Kasumi-1 (cell line): ENCODE measurements at places on chromosomes 11 and 22.

GRCh38 chr11:10606536-10607208 is 38.2 kb upstream of the LYVE1 start:
- DNase-seq = peak; percentile 64

GRCh38 chr22:42848941-42849550 is 8.0 kb downstream of the ARFGAP3 start:
- DNase-seq = no peak

DNA sequence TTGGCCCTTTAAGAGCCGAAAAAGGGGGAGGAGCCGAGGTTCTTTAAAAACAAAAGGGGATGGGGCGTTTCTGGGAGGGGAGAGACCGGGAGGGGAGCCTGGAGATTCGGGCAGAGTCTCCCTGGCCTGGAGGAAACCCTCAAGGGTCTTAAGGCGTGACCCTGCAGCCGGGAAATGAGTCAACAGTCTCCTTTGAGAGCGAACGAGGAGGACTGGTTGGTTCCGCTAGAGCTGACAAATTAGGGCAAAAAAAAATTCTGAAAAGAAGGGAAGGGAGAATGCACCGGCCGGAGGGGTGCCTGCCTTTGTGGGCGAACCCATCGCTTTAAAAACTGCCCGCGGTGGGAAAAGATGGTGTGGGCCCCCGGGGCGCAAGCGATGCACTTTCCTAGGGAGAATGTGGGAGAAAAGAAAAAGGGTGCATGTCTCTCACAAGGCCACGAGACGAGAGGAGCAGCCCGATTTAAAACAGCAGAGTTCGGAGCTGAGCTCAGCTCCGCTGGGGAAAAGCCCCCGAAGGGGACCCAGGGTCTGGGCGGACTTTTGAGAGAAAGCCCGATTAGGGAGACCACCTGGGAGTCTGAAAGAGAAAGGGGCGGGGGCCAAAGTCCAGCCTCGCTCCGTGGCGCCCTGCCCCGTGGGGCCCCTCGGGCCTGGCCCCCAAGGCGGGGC is 874 bp downstream of the ZFTA start:
- peak; percentile 66 for DNase-seq

GRCh38 chr11:12064136-12064953 is 46.0 kb upstream of the MICAL2 start:
- DNase-seq = no peak

GRCh38 chr11:106684944-106685343 is 333.3 kb downstream of the GUCY1A2 start:
- no peak for DNase-seq

DNA sequence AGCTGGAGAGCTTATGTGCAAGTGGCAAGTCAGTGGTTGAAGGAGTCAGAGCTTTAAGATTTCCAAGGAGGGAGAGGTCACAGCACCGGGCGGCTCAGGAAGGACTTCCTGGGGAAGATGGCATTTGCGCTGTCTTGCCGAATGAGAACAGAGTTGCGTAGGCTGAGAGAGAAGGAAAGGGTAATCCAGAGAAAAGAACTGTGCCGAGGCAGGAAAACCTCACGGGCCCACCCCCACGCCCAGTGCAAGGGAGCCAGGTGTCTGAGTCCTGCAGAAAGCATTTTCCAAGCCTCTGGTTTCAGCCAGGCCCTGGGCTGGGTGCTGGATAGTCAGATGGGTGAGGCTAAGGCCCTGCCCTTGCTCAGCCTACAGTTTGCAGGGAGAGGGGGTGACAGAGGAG is 3.2 kb upstream of the AP1B1 start:
- no peak for DNase-seq

DNA sequence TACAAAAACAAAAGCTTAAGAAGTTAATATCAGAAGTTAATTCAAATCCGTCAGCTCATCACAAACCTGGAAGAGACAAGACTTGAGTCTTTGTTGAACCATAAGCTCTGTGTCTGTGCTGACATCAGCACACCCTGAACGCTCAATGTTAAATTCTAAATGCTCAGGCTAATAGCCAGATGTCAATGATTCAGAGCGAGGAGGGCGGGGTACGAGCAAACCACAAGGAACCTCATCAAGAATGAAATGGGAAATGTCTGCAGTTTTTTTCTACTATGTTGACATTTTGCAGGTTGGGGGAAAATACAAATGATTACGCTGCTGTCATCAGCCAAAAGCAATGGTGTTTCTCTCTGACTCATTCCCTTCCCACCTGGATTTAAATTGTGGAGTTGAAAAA is 1057.2 kb downstream of the NTM start:
- DNase-seq = no peak

DNA sequence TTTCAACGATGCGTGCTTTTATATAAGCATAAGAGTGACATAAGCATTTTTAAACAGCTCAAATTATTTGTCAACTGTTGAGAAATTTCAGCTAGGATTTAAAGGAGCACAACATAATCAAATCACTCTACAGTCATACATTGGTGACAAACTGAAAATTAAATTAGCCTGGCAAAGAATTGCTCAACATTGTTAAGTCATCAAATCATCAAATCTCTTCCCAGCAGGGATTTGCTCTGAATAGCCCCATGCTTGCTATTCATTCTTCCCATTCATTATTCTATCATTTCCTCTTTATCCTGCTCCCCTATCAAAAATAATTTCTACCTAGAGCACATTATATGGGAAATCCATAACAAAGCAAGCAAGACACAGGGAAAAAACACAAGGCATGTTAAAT is 198.7 kb upstream of the LUZP2 start:
- DNase-seq = no peak

DNA sequence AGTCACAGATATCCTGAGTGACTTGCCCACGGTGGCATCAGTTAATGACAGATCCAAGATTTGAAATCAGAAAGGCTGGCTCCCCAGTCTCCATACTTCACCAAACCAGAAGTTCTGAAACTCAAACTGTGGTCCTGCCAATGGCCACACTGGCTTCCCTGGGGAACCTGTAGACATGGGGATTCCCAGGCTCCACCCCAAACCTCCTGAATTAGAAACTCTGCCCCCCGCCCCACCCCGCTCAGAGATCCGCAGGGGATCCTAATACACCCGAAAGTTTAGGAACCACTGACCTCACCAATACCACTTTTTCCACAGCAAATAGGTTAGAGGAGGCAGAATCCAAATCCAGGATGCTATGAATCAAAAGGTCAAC is 15.3 kb downstream of the RTN4RL2 start:
- DNase-seq = no peak

- no peak for DNase-seq
Measured at GRCh38 chr22:47297261-47298016, 535.0 kb downstream of the TBC1D22A start.

- no peak for DNase-seq
Measured at GRCh38 chr11:69983897-69984438, 94.1 kb upstream of the ANO1 start.

DNA sequence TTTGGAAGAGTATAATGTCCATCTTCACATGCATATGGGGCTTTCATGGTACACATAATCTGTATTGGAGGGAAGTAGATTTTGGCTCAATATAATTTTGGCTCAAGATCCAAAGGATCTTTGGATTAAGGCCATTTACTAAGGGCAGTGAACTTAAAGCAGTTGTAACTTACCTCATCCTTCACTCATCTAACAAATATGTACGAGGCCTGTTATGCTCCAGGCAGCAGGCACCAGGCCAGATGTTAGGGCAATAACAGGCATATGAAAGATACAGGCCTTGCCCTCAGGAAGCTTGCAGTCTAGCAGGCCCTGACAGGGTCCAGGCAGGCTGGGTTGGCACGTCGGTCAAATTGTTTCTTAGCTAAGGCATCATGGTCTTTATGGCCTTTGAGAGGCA is 44.6 kb downstream of the LIF start:
- DNase-seq = no peak

GRCh38 chr11:19968860-19969259 is 191.4 kb downstream of the DBX1 start:
- no peak for DNase-seq

DNA sequence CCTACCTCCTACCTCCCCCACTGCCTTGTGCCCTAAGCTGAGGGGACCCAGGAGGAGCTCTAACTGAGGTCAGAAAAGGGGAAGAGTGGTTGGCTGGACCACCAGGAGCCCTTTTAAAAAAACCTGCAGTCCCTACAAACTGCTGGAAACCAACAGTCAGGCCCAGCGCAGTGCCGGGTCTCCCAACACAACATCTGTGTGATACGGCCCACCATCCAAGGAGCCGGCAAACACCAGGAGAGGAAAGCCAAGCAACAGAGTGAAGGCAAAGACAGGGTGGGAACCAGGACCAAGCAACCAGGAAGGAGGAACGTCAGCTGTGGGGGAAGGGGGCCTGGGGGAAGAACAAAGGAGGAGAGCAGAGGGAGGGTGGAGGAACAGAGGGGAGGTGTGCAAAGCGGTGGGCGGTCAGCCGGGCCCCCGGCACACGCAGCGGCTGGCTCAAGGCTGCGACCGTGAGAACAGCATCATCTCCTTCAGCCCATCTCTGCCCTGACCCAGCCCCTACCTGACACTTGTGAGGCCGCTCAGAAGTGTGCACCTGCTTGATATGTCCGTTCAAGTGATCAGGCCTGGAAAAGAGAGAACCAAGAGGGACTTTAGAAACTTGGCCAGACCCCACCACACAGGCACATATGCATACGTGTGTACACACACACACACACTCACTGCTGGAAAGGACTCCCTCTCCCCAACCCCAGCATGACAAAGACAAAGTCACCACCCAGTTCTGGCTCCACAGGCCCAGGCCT is 3.6 kb downstream of the PATZ1 start:
- DNase-seq = no peak

- no peak for DNase-seq
Measured at GRCh38 chr11:79237091-79237490, 203.7 kb downstream of the TENM4 start.

- DNase-seq = peak; percentile 6
Measured at GRCh38 chr22:20154602-20155187, 3.8 kb upstream of the CCDC188 start.

DNA sequence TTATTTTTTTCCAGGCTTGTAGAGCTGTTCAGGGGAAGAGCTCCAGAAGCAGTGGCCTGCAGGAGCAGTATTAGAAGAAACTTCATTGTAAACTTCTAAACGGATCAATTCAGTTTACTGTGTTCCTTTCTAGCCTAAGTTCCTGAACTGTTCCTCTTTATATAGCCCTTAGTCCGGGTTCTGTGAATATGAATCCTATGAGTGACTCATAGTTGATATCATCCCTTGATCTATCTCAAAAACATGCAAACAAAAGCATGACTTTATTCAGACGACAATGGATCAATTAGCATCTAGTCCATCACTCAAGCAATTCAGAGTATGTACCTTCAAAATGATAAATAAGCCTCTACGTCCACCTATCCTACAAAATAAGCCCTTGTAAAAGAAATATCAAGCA is at the start of gene MMP12:
TSS of gene MMP12 (minus strand) at position 131 of the 400 bp plus-strand sequence. CDS start at position 86, 45 bp downstream.
- DNase-seq = no peak

GRCh38 chr11:35058669-35059434 is 80.1 kb upstream of the CD44 start:
- DNase-seq = peak; percentile 28

- peak; percentile 60 for DNase-seq
Measured at GRCh38 chr11:62295504-62295903, 3.4 kb downstream of the SCGB1D4 start.

GRCh38 chr11:36372101-36372771 is 76.1 kb downstream of the PRR5L start:
- DNase-seq = no peak

GRCh38 chr22:30297276-30297990 is 8.1 kb upstream of the CASTOR1 start:
- no peak for DNase-seq

- no peak for DNase-seq
Measured at GRCh38 chr11:41716862-41717261, 257.4 kb upstream of the LRRC4C start.

- no peak for DNase-seq
Measured at GRCh38 chr11:100550912-100551632, 136.0 kb upstream of the ARHGAP42 start.

GRCh38 chr11:75845324-75845723 is 30.3 kb downstream of the UVRAG start:
- no peak for DNase-seq

DNA sequence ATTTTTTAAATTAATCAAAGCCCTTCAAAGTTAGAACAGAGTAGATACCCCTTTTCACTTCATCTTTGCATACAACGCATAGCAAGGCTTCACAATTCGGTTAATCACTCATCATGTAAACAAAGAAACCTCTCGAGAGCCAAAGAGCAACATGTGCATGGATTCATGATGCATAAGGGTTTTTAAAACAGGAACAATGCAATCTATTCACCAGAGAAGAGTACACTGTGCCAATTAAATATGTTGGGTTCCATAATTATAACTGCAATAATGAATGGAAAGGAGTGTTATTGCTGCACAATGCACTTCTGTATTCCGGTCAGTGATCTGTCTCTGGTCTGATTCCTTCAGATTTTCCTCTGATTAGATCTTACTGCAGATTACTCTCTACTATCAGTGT is 45.3 kb downstream of the CADM1 start:
- no peak for DNase-seq

DNA sequence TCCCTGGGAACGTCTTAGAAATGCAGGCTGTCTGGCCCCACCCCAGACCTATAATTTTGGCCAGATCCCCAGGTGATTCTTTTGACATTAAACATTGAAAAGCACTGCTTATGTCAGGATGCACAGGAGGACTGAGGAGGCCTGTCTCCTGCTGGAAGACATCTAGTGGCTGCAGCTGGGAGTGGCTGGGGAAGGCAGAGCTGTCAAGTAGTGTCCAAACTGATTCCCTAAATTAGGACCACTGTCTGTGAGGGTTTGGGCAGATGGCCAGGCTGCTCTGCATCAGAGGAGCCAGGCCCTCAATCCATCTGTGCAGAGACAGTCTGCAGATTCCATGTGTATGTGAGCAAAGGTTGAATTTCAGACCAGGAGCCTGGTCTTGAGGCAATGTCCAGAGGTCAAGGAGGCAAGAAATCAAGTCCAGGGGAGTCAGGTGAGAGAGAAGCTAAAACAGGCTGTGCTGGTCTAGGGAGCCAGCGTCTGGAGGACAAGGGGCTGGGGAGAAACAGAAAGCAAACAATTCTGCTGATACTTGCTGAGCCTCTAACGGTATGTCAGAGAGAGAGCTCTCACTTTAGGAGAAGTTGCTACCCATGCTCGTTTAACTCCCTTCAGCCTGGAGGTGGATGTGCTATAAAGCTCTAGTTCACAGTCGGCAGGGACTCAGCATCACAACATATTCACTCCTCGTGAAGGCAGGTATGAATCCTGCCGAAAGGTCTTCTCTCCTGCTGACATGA is 15.3 kb upstream of the SYTL2 start:
- peak; percentile 19 for DNase-seq

DNA sequence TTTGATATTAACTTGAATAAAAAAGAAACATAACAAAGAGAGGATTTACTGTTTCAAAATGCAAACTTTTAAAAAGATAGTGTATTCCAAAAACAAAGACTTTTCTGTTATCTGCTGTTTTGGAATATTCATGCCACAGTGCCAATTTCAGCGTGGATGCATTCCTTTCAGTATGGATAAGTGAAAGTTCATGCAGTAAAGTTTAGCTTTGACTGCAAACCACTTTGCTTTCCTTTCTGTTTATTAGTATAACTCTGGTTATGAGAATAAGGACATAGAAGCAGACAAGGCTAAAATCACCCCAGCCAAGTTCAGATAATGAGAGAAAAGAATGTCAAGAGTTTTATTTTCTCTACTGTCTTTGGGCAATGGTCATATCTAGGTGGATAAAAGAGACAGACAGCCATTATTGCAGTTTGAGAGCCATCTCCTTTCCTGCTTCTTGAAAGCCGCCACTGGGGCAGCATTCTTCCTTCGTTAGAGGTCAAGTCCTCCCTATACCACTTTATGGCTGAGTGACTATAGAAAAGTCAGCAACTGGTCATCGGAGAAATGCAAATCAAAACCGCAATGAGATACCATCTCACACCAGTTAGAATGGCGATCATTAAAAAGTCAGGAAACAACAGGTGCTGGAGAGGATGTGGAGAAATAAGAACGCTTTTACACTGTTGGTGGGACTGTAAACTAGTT is 82.4 kb upstream of the BLID start:
- DNase-seq = no peak
